ENCODE measurements at places on chromosomes 3 and 15. TPM values are rescaled to one million over a fixed set of nuclear protein-coding genes. Genes with fewer than 3 reads are reported as not detected.

DNA sequence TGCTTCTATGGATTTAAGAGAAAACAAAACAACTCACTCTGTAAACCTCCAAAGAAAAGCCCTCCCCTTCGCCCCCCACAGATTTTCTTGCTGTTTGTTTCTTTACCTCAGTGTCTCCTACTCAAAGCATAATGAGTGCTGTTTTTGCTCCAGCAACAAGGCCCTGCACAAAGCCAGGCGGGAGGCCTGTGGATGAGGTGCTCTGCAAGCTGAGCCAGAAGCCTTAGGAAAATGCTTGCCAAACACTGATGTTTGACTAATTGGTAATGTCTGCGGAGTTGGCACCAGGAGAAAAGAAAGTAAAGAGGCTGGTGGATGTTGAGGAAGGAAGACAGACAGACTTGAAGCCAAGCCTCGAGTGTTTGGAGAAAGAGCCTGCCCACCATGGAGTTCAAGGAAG, 99.7 kb downstream of the RARB start:
- no peak for DNase-seq
- H3K36me3 ChIP-seq, result no peaks in the 10 kb centered on the region
- peaks cover 2% of the 10 kb centered on the region for H3K4me1 ChIP-seq
- H3K4me3 ChIP-seq, result no peak overlapping the region
- H3K27me3 ChIP-seq, result no peaks in the 10 kb centered on the region

- H3K27me3 ChIP-seq, result no peaks in the 10 kb centered on the region
- no peak overlapping the region for H3K27ac ChIP-seq
- peaks cover 14% of the 10 kb centered on the region for H3K4me1 ChIP-seq
- DNase-seq, result no peak
These were observed 27.3 kb downstream of the HDC start for GRCh38 chr15:50238255-50238654.

SCN11A gene
- 0.11 TPM for total RNA-seq

TRH gene
- total RNA-seq, result not detected

Measured in activated naive CD8-positive, alpha-beta T cell treated with anti-CD3 and anti-CD28 coated beads, Interleukin-2, amount 10 ng/mL, durations not matched to agents 7 days and 5 days (primary cell).